ENCODE measurements at places on chromosomes 6 and 20. TPM values are rescaled to one million over a fixed set of nuclear protein-coding genes. Genes with fewer than 3 reads are reported as not detected.
A peak's percentile ranks its signal among the peaks of the same experiment; 100 is the strongest.

DNA sequence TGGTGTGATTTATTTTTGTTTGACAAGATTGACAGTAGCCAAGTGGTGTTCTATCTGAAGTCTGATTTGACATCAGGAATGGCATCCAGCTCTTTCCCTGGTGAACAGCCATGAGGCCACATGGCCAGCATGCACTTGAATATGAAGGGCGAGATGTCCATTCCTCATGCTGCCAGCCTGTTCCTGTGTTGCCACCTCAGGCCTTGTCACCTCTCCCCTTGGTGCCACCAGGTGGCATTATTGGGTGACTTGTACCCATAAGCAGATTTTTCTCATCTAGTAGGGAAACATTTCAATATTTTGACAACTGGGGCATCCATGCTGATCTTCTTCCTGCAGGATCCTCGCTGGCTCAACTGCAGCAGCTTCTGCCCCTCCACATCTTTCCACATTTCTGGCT, 199.1 kb downstream of the ERMARD start:
- DNase-seq = no peak

DNA sequence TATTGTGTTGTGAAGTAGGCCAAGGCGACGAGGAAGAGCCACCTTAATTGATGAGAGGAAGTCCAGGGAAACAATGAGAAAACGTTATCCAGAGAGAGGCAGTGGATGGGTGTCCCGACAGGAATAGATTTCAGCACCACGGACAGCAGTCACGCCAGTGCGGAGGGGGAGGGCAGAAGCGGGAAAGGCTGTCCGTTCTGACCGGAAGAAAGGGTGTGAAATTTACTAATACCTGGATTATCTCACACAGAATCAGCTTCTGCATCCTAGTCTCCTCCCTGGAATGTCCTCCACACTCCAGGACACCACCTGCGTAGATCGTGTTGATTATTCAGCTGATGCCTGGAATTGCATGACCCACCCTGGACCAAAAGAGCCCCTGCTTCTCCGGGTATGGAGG, 7.4 kb upstream of the BPIFA3 start:
- DNase-seq = peak; percentile 85

- no peak for DNase-seq
Observed at GRCh38 chr20:64156136-64156885, 7.9 kb upstream of the MYT1 start.

GRCh38 chr6:36547646-36548400, 544 bp upstream of the STK38 start:
- DNase-seq = no peak

- no peak for DNase-seq
Observed at GRCh38 chr6:1619098-1619672, 9.5 kb downstream of the FOXC1 start.

- no peak for DNase-seq
Observed at GRCh38 chr6:167811442-167812087, 15.1 kb upstream of the AFDN start.

DNA sequence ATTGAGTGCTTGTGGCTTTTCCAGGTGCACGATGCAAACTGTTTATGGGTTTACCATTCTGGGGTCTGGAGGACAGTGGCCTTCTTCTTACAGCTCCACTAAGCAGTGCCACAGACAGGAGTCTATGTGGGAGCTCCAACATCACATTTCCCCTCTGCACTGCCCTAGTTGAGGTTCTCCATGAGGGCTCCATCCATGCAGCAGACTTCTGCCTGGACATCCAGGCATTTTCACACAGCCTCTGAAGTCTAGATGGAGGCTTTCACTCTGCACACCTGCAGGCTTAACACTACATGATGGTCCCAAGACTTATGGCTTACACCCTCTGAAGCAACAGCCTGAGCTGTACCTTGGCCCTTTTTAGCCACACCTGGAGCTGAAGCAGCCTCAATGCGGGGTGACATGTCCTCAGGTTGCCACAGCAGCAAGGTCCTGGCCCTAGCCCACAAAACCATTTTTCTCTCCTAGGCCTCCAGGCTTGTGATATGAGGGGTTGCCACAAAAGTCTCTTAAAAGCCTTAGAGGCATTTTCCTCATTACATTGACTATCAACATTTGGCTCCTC, 552.2 kb downstream of the TFAP2A start:
- DNase-seq = no peak

HSP90AB1 gene
- total RNA-seq = 992 TPM

SIGLEC1 gene
- total RNA-seq = not detected

KIFC1 gene
- 30.1 TPM for total RNA-seq
